Cardiac fibroblast (primary cell): ENCODE measurements at places on chromosomes 6 and 20.
A peak's percentile ranks its signal among the peaks of the same experiment; 100 is the strongest.

GRCh38 chr20:58852543-58853271 lies at the start of gene GNAS:
Gene GNAS, plus strand, starts transcription at chr20:58852716.
- peak; percentile 69 for DNase-seq

DNA sequence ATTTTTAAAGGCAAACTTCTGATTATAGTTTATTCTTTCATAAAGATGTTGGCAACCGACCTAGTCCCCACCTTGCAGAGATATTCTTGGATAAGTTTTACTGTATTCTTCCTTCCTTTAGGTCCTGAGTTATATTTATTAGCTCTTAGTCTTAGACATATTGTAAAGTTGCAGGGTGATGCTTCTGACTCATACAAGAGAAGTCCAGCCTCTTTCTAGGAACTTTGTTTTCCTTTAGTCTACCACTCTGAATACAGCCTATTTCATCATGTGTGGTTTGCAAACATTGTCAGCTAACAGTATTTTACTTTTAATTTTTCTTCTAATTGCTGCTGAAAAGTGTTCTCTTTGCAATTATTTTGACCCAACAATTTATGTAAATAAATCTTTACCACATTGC lies 686.7 kb downstream of the COL12A1 start:
- peak; percentile 82 for DNase-seq

DNA sequence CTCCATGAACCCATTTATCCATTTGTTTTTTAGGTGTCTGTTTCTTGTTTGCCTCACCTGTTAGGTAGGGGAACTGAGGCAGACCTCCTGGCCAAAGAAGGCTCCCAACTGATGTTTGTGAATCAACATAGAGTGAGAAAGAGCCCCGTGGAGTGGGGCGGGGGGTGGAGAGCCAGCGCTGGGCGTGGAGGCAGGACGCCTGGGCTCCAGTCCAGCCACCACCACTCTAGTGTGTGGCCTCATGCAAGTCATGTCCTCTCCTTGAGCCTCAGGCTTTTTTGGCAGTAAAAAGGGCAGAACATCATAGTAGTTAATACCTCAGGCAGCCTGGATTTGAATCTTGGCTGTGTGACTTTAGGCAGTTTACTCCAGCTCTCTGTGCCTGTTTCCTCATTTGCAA lies 42.2 kb upstream of the SCRT2 start:
- no peak for DNase-seq

DNA sequence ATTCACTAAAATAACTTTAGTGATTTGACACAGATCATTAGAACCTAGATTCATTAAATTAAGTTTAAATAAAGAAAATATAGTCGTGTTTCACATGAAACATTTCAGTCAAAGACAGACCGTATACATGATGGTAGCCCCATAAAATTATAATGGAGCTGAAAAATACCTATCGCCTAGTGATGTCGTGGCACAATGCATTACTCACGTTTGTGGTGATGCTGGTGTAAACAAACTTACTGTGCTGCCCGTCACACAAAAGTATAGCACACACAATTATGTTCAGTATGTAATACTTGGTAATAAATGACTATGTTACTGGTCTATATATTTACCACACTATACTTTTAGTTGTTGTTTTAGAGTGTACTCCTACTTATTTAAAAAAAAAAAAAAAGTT lies 17.3 kb downstream of the DST start:
- no peak for DNase-seq

GRCh38 chr6:7976485-7977056 lies 66.0 kb upstream of the TXNDC5 start:
- DNase-seq, result no peak

- no peak for DNase-seq
Observed at GRCh38 chr6:6569811-6570164, 18.7 kb upstream of the LY86 start.

- peak; percentile 58 for DNase-seq
Observed at GRCh38 chr20:38418509-38419204, 16.5 kb downstream of the SNHG17 start.

DNA sequence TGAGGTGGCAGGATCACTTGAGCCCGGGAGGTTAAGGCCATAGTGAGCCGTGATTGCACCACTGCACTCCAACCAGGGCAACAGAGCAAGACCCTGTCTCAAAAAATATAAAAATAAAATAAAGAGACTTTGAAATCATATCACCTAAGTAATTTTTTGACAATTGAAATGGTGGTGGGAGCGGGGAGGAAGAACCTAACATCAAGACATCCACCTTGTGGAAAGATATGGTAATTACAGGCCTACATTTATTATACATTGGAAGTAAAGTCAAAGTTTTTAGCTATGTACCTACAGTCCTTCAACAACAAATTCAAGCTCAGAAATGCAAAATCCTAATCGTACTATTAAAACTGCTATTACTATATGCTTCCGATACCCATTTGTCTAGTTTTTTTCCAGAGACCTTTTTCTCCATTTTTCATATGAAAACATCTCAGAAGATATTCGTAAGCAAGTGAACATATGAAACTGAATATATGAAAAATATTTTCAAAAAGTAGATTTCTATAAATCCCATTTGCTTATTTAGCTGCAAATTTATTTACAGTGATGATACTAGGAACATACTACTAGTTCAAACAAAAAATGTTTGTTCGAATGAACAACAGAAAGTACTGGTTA lies 83.3 kb downstream of the SYCP2 start:
- peak; percentile 57 for DNase-seq

- no peak for DNase-seq
Observed at GRCh38 chr6:28659250-28659566, 133.5 kb downstream of the GPX5 start.

GRCh38 chr6:107736713-107737396 lies 87.3 kb downstream of the SCML4 start:
- DNase-seq, result no peak

- no peak for DNase-seq
Observed at GRCh38 chr6:116399287-116399686, 28.5 kb downstream of the DSE start.

- DNase-seq, result peak; percentile 8
Observed at GRCh38 chr20:1225263-1225782, 521 bp upstream of the RAD21L1 start.

DNA sequence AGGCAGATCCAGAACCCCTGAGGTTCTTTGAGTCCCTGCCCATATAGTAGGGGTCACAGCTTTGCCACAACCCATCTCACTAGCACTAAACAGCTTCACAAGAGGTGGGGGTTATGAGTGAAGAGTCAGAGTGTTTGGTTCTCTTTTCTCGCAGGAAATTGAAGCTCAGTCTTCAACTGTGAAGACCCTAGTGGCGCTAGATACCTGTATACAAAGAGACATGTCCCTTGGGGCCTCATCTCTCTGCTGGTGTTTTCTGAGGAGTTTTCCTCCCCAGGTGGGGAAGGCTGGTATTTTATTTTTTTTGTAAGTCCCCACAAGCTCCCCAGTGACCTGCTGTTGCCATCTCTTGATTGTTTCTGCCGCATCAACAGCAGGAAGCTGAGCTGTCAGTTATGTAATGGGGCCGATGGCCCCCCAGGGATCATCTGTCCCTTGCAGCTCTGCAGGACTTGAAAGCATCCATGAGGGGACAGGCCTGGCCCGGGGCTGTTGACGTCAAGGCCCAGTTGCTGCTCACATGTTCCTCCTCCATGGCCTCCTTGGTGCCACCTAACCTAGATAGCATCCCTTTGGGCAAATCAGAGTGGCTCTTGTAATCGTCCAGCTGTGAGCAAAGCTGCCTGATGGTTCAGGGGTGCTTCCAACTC lies 23.1 kb downstream of the STK35 start:
- DNase-seq, result no peak

DNA sequence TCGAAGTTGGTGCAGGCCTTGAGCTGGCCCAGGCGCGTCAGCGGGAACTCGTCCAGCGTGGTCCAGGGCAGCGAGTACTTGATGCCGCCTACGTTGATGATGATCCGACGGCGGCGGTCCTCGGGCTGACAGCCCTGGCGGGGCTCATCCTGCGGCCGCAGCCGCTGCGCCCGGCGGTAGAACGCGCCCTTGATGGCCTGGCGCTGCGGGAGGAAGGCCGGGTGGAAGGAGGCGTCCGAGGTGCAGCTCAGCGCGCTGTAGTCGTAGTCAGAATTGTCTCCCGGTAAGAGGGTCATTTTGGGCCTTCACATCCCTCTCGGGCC lies 12.9 kb downstream of the KCNG1 start:
- no peak for DNase-seq

- DNase-seq, result no peak
Observed at GRCh38 chr6:39830444-39830843, 38.3 kb downstream of the DAAM2 start.

DNA sequence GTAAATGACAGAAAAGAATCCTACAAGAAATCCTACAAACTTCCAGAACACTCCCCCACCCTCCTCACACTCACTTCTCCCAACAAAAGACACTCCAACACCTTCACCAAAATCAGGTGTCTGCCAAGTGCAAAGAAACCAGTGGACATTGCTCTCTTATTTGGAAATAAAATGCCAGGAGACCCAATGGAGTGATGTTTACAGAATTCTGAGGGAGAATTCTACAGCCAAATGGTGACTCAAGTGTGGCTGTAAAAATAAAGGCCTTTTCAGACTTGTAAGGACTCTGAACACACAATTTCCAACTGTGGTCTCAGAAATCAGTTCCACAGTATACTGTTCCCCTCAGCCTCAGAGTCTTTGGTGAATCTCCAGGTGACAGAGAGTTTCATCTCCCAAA lies 109.6 kb upstream of the CARMIL1 start:
- peak; percentile 28 for DNase-seq

DNA sequence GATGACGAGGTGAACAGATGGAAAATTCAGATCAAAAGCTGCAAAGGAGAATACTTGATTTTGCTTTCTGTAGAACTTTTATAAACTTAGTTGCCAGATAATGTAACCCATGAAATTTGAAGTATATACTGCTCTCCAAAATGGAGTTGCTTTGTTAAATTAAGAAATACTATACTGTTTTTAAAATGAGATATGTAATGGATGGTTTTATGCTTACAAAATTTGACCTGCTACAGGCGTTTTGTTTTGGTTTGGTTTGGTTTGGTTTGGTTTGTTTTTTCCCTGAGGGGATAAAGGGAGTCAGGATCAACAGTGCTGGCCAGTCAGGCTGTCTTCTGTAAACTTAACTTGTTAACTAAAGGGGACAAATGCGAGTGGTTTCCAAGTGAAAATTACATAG lies 55.6 kb upstream of the KIF25 start:
- DNase-seq, result no peak

DNA sequence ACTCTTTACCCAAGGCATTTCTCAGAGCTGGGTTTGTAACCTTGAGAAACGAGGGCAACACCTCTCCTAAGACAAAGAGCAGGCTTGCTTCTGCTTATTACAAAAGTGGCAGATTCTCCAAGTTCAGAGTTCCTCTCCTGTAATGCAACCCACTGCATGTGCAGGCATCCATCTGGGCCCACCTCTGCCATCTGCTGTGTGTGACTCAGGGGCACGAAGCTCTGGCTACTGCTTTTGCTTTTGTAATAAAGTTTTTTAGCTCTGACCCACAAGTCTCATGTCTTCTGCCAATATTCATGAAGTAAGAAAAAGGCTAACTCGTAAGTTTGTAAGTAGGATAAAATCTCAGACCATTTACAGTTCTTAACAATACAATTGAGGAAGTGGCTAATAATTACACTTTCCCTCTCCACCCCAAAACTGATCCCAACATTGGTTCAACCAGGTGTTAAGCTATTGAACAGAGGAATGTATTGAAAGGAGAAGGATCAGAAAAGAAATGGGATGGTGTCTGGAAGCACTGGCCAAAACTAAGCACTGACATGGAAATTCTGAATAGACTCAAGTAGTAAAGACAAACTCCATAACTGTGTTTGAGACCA lies 51.7 kb upstream of the SMLR1 start:
- DNase-seq, result no peak

DNA sequence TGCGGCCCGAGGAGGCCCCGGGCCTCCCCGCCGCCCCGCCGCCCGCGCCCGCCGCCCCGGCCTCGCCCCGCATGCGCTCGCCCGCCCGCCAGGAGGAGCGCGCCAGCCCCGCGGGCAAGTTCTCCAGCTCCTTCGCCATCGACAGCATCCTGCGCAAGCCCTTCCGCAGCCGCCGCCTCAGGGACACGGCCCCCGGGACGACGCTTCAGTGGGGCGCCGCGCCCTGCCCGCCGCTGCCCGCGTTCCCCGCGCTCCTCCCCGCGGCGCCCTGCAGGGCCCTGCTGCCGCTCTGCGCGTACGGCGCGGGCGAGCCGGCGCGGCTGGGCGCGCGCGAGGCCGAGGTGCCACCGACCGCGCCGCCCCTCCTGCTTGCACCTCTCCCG lies 1.5 kb downstream of the FOXQ1 start:
- DNase-seq, result no peak

DNA sequence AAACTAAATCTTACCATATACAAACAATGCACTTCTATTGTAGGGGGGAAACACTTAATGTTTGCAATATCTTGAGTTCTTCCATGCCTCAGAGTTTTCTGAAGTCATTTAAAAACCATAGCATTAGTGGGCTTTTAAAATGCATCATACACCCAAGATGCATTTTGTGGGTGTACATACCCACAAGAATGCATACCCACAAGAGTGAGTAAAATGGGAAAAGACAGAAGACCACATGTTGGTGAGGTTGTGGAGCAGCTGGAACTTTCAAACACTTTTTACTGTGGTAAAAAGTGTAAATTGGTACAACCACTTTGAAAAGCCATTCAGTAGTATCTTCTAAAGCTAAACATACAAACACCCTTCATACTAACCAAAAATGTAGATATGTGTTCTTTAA lies 57.5 kb downstream of the CYB5R4 start:
- DNase-seq, result no peak

DNA sequence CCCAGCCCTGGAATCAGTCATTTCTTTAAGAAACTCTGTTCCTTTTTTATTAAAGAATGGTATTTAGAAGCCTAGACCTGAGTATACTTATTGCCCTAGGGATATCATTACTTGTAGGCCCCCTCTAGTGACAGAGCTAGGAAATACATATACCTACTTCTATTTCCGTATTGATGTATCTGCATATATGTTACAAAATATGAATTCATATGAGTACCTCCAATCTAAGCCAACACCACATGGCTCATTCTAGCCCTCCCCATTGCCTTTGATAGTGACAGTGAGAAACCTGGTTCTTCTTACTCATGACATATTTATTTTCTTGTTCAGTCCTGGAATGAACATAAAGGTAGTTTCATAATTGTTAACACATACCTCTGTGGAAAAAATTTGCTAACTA lies 137.2 kb downstream of the FARS2 start:
- peak; percentile 69 for DNase-seq

DNA sequence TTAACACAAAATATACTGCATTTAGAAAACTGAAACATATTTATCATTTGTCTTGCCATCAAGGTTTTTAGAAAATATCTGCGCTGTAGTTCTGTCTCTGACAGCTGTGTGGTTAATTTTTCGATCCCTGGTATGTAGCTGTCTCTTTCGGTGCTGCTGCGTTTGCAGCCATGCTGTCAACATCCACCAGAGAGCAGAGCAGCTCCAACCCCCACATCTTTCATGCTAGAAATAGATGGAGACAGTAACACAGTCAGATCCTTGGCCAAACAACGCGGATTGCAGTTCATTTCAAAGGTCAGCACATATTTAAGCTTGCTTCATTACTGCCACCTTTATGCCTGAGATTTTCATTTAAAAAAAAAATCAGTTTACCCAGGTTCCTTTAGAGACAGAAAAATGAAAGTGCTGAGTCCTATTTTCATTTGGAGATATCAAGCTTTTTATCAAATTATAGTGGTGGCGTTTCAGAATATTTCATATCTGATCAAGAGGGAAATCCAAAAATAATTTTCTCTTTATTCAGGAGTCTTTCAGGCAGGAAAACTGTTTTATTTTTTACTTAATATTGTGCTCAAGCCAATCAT lies 157.7 kb upstream of the MMS22L start:
- peak; percentile 33 for DNase-seq
